OCI-M1 (cell line): ENCODE measurements at places on chromosomes 13 and 19.

DNA sequence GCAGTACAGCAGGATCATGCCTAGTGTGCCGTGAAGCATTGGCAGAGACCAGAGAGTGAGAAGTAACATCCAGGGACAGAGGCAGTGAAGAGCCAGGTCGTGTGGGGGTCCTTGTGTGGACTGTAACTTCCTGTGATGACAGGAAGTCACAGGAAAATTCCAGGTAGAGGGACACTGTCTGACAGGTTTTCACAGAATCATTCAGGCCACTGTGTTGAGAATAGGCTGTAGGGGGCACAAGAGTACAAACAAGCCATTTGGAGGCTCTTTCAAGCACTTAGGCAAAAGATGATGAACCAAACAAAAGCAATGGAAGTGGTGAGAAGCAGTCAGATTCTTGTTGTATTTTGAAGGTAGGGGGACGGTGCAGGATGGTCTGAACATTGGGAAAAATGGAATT is 46.4 kb downstream of the N4BP2L1 start:
- DNase-seq, result peak; percentile 26

GRCh38 chr13:29878101-29878500 is 27.7 kb upstream of the UBL3 start:
- peak; percentile 22 for DNase-seq

DNA sequence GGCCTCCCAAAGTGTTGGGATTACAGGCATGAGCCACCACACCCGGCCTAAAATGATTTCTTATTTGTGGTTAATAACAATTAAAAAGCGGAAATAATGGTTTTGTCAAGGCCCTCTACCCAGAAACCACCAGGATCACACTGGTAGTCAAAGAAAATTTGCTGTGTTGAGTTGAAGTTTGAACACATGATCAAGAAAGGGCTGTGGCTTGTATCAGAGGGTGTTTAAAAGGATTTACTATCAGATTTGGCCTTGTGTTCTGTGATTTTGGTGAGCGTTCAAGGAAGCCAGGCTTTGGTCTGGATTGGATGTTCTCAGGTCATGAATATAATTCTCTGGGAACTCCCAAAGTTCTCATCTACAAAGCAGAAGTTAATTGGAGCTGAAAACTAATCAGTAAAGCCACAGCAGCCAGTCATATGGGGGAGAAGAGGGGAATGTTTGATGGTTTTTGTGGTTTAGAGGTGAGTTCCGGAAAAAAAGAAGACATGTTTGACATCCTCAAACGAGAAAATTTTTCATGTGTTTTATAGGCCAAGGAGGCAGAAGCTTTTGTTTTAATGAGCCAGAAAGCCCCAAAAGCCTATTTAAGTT is 10.6 kb upstream of the ZNF556 start:
- DNase-seq, result peak; percentile 9

DNA sequence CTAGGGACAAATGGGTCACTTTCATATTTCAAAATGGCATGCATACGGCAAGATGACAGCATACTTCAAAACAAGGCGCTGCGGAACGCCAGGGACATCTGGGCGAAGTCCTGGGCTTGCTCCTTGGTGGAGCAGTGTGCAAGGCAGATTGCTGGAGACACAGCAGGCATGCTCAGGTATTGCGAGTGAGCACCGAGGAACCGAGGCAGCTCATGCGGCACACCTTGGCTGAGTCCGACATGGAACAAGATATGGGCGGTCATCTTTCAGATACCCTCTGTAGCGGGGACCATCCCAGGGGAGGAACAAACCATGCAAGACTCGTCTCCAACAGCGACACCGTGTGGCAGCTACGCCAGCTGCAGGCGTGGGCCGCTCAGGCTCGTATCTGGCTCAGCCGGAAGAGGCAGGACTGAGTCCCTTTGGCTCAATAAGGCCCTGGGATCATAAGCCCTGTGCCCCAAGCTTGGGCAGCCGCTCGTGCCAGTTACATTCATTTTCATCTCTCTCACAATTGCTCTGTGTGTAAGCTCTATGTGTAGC is 112.4 kb downstream of the NUFIP1 start:
- no peak for DNase-seq

DNA sequence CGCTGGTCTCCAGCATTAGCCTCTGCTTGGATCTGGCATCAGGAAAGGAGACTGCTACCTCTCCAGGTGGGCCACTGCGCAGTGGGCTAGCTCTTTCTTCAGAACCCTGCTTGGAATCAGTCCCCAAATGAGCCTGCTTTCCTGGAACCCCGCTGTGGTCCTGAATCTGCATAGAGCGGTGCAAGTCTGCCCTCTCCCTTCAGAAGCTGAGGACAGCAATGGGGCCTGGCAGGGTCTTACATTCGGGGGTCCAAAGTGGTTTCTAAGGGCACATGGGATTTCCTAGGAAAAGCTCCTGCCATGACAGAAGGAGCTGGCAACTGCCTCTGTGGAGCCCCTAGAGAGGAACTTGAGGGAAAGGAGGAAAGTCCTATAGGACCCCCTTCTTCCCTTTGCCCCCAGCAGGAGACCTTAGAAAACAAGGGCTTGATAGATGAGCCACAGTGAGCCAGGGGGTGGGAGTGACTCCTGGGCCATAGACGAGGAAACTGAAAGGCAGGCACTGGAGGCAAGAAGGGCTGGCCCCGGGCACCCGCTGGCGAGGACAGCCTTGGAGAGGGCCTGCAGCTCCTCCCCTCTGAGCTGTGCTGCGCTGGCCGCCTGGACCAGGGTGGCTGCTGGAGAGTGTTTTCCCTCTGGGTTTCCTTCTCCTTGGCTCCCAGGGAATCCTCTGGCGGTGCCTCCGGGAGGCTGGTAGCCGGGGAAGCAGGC is 1.4 kb upstream of the VSTM2B start:
- DNase-seq, result no peak

- no peak for DNase-seq
Measured at GRCh38 chr13:98598043-98598442, 21.1 kb upstream of the STK24 start.

DNA sequence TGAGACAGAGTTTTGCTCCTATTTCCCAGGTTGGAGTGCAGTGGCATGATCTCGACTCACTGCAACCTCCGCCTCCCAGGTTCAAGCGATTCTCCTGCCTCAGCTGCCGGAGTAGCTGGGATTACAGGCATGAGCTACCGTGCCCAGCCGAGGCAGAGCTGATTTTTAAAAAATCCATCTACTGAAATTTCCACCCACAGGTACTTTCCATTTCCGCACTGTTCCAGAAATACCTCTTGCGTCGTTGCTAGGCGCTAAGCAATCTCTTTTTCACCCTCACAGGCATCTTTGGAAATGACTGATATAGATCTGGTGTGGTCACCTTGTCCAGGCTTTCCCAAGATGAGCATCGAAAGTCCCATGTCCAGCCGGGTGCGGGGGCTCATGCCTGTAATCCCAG is 9.4 kb downstream of the TMEM38A start:
- DNase-seq, result no peak

GRCh38 chr13:110092831-110093247 is 214.1 kb downstream of the COL4A1 start:
- no peak for DNase-seq

DNA sequence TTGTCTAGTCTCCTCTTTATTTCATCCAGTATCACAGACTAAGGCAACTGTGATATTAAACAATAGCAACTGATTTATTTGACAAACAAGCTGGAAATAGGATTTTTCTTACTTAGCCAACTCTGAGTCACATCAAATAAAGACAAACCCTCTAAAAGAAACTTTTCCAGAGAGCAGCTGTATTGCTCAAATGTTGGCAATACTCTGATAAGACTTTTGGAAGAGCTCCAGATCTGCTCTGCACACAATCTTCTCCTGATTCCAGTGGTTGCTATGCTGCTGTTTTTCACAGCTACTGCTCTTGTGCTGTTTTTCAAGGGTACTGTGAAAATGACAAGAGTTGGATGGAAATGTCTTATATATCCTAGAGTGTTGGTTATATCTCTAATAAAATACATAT is 1479.2 kb downstream of the SLITRK5 start:
- peak; percentile 89 for DNase-seq

- no peak for DNase-seq
Measured at GRCh38 chr19:9531933-9532332, 6.5 kb downstream of the ZNF426 start.

- no peak for DNase-seq
Measured at GRCh38 chr19:45070861-45071544, 5.3 kb downstream of the ZNF296 start.
